Parietal lobe (tissue), 2 donors: ENCODE measurements at places on chromosomes 1 and 21. TPM values are rescaled to one million over a fixed set of nuclear protein-coding genes. Genes with fewer than 3 reads are reported as not detected.

Gene UMODL1
- not detected for total RNA-seq

Gene OR10Z1
- total RNA-seq: not detected

Gene COL16A1
- total RNA-seq: 6.9 TPM

Gene ZYG11A
- 0.31 TPM for total RNA-seq

Gene NPR1
- under 0.01 TPM for total RNA-seq
